Activated CD4-positive, alpha-beta T cell treated with anti-CD3 and anti-CD28 coated beads, Interleukin-2, amount 10 ng/mL, durations not matched to agents 7 days and 5 days (primary cell): ENCODE measurements at places on chromosomes 7 and 10.

- peaks cover 14% of the 10 kb centered on the region for H3K27me3 ChIP-seq
- H3K4me1 ChIP-seq = no peaks in the 10 kb centered on the region
- H3K4me3 ChIP-seq = no peak overlapping the region
- no peaks in the 10 kb centered on the region for H3K36me3 ChIP-seq
- DNase-seq = no peak
- no peak overlapping the region for H3K27ac ChIP-seq
These were observed 17.3 kb downstream of the DGKI start for GRCh38 chr7:137829337-137829992.

GRCh38 chr10:31000867-31001266 is 30.8 kb downstream of the ZNF438 start:
- H3K27me3 ChIP-seq = no peaks in the 10 kb centered on the region
- DNase-seq = no peak
- H3K4me3 ChIP-seq = no peak overlapping the region
- peaks cover 12% of the 10 kb centered on the region for H3K36me3 ChIP-seq
- H3K4me1 ChIP-seq = peaks cover 40% of the 10 kb centered on the region

DNA sequence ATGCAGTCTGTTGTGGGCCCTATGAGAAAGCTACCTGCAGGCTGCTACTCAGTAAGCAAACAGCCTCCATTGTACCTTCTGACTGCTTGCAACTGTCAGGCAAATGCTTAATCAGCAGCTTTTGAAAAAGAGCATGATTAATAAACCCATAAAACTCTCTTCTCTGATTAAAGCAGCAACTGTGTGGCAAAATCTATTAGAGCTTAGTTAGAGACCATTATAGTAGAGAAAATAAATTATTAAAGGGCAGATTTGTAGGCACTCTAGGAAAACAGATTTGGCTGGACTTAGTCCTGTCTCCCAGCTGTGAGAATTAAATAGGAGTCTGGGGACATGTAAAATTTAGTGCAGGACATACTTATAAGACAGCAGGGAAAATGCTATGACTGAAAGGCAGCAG is 132.5 kb upstream of the WNT16 start:
- H3K27ac ChIP-seq = no peak overlapping the region
- no peak for DNase-seq
- no peaks in the 10 kb centered on the region for H3K4me1 ChIP-seq
- H3K4me3 ChIP-seq = no peak overlapping the region
- H3K27me3 ChIP-seq = no peaks in the 10 kb centered on the region
- H3K36me3 ChIP-seq = no peaks in the 10 kb centered on the region

- H3K4me1 ChIP-seq = no peaks in the 10 kb centered on the region
- no peaks in the 10 kb centered on the region for H3K36me3 ChIP-seq
- no peak overlapping the region for H3K4me3 ChIP-seq
- DNase-seq = no peak
- no peak overlapping the region for H3K27ac ChIP-seq
These were observed 108.9 kb downstream of the ORC5 start for GRCh38 chr7:104098890-104099289.

DNA sequence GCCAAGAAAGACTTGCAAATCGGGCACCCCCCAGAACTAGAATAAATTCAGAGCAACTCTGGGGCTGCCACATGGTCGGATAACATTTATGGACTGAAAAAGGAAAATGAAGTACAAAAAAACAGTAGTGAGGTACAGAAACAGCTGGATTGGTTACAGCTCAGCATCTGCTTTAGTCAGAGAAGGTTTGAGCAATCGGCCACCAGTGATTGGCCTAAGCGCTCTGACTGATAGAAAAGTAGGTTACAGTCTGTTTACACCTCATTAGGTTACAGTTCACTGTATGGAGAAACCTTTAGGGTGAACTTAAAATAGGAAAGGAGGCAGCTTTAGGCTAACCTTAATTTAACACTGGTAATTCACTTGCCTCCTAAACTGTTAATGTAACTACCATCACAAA is 102.0 kb upstream of the DKK1 start:
- no peaks in the 10 kb centered on the region for H3K4me1 ChIP-seq
- H3K27ac ChIP-seq = no peak overlapping the region
- no peaks in the 10 kb centered on the region for H3K27me3 ChIP-seq
- no peak for DNase-seq
- no peak overlapping the region for H3K4me3 ChIP-seq

GRCh38 chr7:98681511-98681910 is 64.4 kb downstream of the NPTX2 start:
- H3K27ac ChIP-seq = no peak overlapping the region
- H3K4me3 ChIP-seq = no peak overlapping the region
- no peaks in the 10 kb centered on the region for H3K4me1 ChIP-seq
- no peak for DNase-seq
- H3K36me3 ChIP-seq = no peaks in the 10 kb centered on the region

GRCh38 chr7:158424531-158424930 is 163.1 kb downstream of the PTPRN2 start:
- H3K27me3 ChIP-seq = no peaks in the 10 kb centered on the region
- no peak for DNase-seq
- H3K4me1 ChIP-seq = no peaks in the 10 kb centered on the region
- H3K36me3 ChIP-seq = no peaks in the 10 kb centered on the region
- no peak overlapping the region for H3K27ac ChIP-seq
- H3K4me3 ChIP-seq = no peak overlapping the region

- H3K4me1 ChIP-seq = no peaks in the 10 kb centered on the region
- H3K36me3 ChIP-seq = no peaks in the 10 kb centered on the region
- DNase-seq = no peak
- H3K27me3 ChIP-seq = peaks cover 1% of the 10 kb centered on the region
These were observed 136.3 kb downstream of the DOCK4 start for GRCh38 chr7:112069879-112070321.

GRCh38 chr10:131943021-131943814 is 38.5 kb downstream of the BNIP3 start:
- no peaks in the 10 kb centered on the region for H3K4me1 ChIP-seq
- DNase-seq = no peak

DNA sequence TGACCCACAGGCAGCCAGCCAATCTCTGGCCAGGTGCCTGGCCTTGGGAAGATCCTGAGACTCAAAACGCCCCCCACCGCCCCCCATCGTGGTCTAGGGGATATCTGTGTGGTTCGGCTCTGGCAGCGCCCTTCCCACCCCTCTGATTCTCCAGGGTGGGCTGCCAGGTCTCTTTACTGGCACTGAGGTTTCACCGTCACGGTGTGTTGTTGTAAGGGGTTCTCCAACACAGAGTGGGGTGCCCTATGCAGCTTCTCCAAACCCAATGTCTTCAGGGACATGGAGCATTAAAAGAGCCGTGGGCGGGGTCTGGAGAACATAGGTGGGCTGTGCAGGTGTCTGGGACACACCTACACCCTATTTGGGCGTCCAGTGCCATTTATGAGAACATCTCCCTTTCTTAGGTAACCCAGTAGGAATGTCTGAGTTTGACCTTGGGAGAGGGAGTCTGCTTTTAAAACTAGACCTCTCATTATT is 1.5 kb downstream of the MAFK start:
- peaks cover 35% of the 10 kb centered on the region for H3K4me1 ChIP-seq
- H3K4me3 ChIP-seq = peak overlapping the region; percentile 85
- DNase-seq = no peak
- peaks cover 2% of the 10 kb centered on the region for H3K36me3 ChIP-seq

DNA sequence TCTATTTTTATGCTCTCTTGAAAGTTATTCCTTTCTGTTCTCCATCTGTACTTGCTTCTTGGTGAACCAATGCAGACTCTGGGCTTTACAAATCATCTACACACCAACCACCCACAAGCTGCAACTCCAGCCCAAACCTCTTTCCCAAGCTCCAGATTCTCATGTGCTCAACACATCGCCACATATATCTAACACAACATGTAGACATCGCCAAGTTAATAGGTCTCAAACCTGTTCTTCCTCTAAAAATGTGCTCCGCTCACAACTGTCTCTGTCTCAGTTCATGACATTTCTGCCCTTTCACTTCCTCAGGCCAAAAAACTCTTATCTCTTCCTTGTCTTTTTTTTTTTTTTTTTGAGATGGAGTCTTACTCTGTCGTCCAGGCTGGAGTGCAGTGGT is 95.7 kb upstream of the EEPD1 start:
- H3K4me3 ChIP-seq = no peak overlapping the region
- H3K4me1 ChIP-seq = no peaks in the 10 kb centered on the region
- H3K36me3 ChIP-seq = no peaks in the 10 kb centered on the region
- H3K27ac ChIP-seq = no peak overlapping the region
- peaks cover 3% of the 10 kb centered on the region for H3K27me3 ChIP-seq
- DNase-seq = no peak

DNA sequence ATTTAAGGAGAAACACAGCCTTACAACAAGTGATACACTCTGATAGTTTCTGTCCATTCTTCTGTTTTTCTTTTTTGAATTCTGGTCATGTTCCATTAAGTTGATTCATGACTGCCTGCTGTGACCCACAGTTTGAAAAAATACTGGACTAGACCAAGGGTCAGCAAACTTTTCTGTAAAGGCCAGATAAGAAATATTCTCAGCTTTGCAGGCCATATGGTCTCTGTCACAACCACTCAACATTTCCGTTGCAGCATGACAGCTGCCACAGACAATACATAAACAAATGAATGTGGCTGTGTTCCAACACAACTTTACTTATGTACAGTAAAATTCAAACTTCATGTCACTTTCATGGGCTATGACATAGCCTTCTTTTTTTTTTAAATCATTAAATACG is 156.7 kb downstream of the PLXNA4 start:
- peaks cover 19% of the 10 kb centered on the region for H3K4me1 ChIP-seq
- no peak overlapping the region for H3K27ac ChIP-seq
- peaks cover 66% of the 10 kb centered on the region for H3K27me3 ChIP-seq
- DNase-seq = no peak
- H3K4me3 ChIP-seq = no peak overlapping the region

- H3K27ac ChIP-seq = no peak overlapping the region
- DNase-seq = no peak
- peaks cover 6% of the 10 kb centered on the region for H3K27me3 ChIP-seq
- H3K4me3 ChIP-seq = no peak overlapping the region
- no peaks in the 10 kb centered on the region for H3K4me1 ChIP-seq
These were observed 123.6 kb downstream of the TCF7L2 start for GRCh38 chr10:113073549-113074189.

DNA sequence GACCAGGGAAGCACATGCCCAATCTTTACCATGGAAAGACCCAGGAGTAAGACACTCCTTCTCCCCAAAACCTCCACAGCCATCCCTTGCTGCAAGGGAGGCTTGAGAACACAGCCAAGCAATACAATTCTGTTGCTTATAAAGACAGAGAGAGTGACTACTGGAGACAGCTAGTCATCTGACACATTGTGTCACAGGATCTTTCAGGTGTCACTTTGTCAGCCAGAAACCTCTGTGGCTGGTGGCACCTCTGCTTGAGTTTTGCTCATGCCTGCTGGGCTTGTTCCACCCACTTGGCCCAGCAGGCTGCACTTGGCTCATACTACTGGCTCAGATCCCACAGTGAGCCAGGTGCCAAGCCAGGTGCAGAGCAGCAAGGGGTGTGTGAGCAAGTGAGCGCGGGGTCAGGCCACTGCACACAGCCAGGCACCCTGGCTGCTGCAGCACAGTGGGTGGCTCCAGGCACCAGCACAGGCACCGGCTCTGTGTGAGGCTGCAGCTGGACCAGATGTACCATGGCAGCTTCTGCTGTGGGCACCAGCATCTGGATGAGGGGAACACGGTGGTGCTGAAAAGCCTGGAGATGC is 12.4 kb upstream of the PRLHR start:
- H3K4me3 ChIP-seq = no peak overlapping the region
- H3K4me1 ChIP-seq = no peaks in the 10 kb centered on the region
- H3K36me3 ChIP-seq = no peaks in the 10 kb centered on the region
- DNase-seq = no peak
- no peak overlapping the region for H3K27ac ChIP-seq
